Activated CD8-positive, alpha-beta memory T cell treated with anti-CD3 and anti-CD28 coated beads for 1 hour (primary cell): ENCODE measurements at places on chromosomes 1 and 21.

- DNase-seq: no peak
Measured at GRCh38 chr1:165351863-165352441, 4.6 kb downstream of the LMX1A start.

DNA sequence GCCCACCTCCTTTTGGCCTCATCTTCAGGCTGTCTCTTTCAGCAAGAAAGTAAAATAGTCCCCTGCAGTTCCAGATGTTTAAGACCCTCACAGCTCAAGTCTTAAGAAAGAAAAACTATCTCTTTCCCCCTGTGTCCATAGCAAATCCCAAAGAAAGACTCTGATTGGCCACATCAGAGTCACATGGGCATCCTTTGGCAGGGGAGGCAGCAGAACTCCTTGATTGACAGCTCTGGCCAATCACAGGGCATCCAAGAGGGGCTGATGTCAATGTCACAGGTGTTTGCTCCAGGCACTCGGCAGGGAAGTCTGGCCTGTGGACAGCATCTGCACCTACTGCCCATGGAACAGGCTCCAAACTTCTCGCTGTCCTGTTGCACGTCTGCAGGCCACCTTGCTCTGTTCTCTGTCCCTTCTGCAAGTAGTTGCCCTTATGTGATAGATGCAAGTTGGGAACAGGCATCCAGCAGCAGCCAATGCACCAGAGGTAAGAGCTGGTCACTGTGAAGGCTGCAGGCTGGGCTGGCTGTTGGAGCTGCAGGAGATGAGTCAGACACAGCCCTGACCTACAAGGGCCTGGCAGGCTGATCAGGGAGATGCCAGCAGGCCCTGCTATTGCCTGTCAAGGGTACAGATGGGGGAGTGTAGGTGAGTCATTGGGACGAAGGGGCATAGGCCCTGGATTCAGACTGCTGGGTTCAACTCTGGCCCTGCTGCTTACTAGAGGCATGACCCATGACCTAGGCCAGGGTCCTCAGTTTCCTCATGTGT is 96.8 kb upstream of the TMEM51 start:
- DNase-seq: no peak

DNA sequence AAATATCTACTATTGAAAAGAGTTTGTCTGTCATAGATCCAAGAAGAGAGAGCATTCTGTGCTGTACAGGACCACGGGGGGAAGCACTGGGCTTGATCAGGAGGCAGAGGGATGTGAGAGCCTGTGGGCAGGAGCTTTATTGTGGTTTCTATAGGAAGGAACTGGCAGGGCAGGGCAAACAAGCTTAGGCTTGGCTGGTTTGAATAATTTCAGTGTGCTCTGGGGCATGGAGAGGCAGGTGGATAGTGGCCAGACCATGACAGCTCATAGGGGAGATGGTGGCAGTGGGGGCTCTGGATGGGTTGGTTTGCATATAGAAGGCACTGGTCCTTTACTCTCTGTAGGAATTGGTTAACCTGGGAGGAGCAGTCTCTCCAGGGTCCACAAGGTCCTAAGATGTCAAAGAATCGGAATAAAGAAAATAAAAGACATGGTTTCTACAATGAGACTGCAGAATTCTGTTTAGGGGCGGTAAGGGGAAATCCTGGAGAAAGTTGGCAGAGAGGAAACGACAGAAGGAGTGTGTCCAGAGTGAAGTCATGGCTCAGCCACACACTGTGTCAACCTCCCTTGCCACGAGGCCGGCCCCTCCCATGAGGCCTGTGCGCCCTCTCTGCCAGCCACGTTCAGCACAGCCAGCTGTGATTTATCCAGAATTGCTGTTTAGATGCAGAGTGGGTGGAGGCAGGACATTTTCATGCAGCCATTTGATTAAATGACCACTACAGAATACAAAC is 81.7 kb upstream of the PGBD5 start:
- DNase-seq: no peak

DNA sequence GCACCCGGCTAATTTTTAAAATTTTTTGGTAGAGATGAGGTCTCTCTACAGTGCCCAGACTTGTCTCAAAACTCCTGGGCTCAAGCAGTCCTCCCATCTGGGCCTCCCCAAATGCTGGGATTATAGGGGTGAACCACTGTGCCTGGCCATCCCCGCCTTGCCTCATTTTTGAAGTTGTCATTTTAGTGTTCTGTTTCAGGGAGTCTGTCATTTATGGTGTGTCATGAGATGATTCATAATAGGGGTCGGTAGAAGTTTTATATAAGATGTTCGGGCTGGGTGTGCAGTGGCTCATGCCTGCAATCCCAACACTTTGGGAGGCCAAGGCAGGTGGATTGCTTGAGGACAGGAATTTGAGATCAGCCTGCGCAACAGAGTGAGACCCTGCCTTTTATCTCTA is 8.5 kb downstream of the PRCC start:
- DNase-seq: no peak

DNA sequence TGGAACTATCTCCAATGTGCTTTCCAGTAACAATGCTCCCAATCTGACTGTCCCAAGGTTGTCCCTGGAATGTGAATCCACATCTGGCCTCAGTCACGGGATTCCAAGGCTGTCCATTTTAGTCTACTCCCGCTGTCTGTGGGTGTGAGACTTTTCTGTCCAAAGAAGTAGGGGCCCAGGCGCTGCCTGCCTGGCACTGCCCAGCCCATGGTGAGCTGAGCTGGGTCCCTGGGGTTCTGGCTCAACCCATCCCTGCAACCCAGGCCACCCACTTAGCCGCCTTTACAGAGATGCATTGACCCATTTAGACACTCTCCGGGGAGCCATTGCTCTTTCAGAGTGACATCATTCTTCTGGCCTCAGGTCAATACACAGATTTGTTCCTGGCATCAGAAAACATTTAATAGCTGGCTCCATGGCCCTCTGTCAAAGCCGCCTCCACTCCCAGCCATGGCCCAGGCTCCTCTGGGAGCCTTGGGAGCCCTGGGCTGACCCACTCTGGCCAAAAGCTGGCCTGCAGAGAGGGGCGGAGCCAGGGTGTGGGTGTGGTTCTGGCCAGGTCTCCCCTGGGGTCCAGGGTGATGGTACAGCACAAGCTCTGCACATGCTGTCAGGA is 47.2 kb upstream of the PAX7 start:
- DNase-seq: no peak

DNA sequence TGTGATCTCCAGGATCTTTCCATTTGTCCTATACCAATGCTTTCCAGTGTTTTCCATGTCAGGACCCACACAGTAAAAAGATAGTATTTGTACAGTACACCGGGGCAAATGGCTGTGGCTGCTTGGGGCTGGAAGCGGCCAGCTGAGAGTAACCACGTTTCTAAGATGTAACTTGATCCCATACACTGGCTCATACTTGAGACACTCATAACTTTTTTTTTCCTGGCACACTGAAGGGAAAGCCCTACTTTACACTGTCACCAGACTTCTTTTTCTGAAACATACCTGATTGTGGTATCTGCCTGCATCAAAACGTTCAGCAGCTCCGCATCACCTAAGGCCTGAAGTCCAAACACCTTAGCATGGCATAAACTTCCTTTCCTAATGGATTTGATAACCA is 21.6 kb downstream of the VPS13D start:
- DNase-seq: no peak

DNA sequence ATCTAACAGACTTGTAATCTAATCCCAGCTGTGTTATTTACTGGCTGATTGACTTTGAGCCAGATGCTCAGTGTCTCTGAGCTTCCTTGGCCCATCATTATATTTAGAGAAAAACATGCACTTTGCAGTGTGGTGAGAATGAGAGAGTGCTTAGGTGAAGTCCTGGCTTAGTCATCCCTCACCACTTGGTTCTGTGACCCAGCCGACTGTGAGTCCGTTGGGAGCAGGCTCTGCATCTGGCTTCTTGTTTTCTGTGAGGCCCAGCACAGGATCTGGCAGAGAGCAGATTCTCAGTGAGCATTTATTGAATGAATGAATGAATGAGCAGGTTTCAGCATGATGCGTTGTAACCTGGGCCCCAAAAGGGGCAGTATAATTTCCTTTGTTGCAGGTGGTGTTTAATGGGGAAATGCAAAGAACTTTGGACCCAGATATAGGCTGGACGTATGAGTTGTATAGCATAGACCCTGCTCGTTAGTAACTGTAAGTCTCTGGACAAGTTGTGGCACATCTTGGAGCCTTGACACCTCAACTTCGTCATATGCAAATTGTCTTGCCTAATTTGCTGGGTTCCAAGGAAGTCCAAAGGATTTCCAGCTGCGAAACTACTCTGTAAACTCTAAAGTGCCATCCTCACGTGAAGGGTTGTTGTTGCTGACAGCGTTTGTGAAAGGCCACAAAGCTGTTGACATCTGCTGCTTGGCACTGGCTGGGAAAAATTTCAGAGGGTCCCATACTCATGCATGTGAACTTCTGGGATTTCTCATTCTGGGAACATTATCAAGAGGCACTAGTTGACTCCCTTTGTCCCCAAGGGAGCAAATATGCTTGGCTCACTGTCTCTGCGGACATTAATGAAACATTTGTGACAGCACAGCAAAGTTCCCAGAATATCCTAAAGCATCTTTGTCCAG is 138.8 kb upstream of the USP24 start:
- DNase-seq: no peak

DNA sequence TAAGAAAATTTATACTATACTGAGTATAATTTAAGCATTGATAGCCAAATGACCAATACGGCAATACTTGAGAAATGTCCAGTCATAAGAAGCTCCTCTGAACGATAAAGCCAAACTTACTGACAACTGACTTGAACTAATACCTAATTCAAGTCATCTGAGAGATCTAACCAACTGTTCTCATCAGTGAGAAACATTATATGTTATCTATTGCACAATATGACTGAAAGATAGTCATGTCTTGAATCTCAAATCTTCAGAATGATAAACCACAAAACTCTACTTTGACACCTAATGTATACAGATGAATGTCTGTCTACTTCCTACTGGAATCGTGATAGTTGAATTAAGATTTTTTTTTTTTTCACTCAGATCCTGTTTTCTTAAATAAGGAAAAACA is 39.0 kb downstream of the APP start:
- no peak for DNase-seq

GRCh38 chr1:192861860-192862259 is 53.0 kb downstream of the RGS2 start:
- no peak for DNase-seq

- DNase-seq: no peak
Measured at GRCh38 chr1:101293461-101294051, 56.7 kb downstream of the S1PR1 start.
